AG04450 (cell line): ENCODE measurements at places on chromosomes 3 and 15. TPM values are rescaled to one million over a fixed set of nuclear protein-coding genes. Genes with fewer than 3 reads are reported as not detected.

- DNase-seq, result no peak
These were observed 230.8 kb upstream of the STAC start for GRCh38 chr3:36149447-36149865.

DNA sequence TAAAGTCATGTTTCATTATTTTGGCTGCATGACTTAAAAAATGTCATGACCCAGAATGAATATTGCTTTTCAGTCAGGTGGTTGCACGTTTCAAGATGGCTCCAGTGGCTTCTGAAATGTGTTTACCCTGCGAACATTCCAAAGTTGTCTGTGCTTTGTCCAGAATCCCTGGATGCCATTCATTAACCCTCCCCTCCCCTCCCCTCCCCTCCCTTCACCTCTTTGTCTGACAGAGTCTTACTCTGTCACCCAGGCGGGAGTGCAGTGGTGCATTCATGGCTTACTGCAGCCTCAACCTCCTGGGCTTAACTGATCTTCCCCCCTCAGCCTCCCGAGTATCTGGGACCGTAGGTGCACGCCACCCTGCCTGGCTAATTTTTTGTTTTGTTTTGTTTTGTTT is 308.0 kb downstream of the PTPRG start:
- DNase-seq, result no peak

DNA sequence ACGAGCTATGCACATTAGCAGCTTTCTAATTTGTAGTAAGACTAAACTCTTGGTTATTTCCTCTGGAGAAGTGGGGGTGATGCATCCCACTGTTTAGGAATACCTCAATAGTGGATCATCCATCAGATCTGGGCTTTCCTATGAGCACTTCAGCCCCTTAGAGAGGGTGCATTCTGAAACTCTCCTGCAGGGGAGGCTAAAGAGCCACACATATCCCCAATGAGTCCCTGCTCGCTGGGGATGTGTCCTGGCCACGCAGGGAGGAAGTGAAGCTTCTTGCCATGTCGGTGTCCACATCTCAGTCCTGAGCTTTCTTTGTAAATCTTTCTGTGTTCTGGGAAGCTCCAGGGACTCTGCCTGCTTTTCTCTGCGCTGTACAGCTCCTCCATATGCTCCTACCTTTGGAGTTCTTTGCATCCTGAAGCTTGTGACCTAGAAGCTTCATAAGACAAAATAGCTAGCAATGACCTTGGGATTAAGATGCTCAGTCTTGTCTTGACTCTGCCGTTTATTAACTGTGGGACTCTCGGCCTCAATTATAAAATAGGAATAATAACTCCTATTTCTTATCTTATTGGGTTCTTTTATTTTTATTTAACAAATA is 28.3 kb upstream of the MASP1 start:
- DNase-seq, result peak; percentile 34

DNA sequence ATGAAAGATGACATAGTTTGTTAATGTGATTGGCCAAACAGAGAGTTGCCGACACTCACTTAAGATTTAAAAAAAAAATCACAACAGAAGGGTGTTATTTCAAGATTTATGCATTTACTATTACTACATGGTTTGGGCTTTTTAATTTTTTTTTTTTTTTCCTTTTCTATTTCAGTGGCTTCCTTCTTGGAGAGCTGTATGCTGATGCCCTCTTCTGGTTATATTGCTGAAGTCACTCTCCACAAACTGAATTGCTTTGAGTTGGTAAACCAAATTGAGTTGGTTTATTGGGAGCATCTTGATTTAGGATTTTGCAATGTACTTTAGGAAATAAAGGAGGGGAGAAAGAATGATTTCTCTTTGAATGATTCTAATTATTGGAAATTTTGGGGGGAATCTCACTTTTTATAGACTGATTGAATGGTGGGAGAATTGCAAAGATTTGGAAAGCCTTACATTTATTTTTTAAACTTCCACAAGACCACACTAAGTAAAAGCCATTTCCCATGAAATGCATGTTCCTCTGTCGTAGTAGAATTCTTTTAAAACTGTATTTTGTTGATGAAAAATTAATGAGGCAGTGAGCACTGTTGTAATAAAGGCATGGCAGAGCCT is 186.6 kb upstream of the FEZF2 start:
- peak; percentile 11 for DNase-seq

DNA sequence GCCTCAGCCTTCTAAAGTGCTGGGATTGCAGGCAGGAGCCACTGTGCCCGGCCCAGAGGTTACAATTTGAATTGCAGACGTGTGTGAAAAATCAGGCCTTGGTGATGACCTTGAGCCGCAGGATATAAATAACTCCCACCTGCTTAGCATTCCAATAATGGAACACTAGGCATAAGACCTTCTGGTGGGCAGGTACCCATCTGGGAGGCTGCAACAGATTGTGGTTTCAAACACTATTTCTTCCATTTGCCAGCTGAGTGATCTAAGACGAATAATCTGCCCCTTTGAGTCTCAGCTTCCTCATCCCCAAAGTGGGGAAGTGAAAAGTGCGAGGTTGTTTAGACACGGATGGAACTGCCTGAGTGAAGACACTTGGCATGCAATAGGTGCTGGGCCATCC is 47.7 kb upstream of the HERC1 start:
- no peak for DNase-seq

DNA sequence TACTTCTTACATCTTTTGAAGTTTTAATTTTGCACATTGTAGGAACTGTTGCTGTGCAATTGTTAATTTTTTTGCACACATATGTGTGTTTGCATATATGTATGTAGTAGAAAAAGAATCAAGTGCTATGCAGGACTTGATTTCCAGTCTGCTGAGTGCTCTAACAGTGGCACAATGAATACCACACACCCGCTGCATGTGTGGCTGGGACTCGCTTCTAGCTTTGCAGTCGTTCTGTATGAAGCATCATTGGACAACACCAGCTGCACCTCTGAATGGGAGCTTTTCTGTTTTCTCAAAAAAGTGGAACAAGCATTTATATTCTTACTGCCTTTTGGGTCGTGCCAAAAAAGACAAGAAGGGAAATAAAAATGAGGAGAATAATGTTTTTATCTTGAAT is 564.7 kb downstream of the FOXP1 start:
- no peak for DNase-seq

DNA sequence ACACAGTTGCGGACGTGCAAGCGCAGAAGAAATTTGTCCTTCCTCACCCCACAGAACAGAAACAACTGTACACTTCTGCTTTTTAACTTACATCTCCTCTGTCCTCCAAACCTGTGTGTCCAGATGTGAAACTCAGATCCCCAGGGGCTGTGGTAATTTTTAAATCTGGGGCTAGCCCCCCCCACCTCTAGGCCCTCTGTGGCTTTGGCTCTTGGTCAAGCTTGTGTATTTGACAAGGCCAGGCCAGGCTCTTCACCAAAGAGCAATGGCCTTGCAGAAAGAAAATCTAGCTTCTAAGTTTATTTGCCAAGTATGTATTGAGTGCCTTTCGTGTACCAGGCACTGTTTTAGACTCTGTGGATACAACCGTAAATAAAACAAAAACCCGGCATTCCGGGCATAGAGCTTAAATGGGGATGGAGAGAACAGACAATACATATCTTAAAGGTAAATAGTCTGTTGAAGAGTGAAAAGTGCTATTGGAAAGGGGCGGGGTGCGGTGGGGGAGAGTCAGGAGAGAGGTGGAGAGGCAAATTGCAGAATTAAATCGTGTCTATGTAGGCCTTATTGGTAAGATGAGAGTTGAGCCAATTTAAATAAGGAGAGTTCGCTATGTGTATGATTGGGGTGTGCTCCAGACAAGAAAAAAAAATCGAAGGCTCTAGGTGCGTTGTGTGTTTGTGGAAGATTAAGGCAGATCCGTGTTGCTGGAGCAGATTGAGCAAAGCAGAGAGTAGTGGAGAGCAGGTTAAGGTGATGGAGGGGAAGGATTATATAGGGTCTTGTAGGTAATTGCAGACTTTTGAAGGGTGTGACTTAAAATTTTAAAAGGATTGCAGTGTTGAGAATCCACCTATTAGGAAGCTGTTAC is 781 bp upstream of the DPH6 start:
- DNase-seq, result no peak

GRCh38 chr3:195543500-195544229 is 540 bp upstream of the PPP1R2 start:
- DNase-seq, result no peak

- no peak for DNase-seq
These were observed 55.9 kb upstream of the PLCL2 start for GRCh38 chr3:16828815-16829214.

Gene CCRL2
- 0.15 and 0.16 TPM in 2 replicates for polyA plus RNA-seq

Gene DAZL
- not detected in 2 replicates for polyA plus RNA-seq

Gene PLA2G4E
- not detected in 2 replicates for polyA plus RNA-seq

Gene SCAMP5
- polyA plus RNA-seq, result 2.1 TPM in 2 replicates

Gene RTP4
- 0.05 and 0.11 TPM in 2 replicates for polyA plus RNA-seq

Gene CHD2
- polyA plus RNA-seq, result 62.6 and 74.8 TPM in 2 replicates

Gene RGMA
- 0.17 and 0.36 TPM in 2 replicates for polyA plus RNA-seq

Gene CACNA1D
- 0.06 and 0.07 TPM in 2 replicates for polyA plus RNA-seq
